ENCODE measurements at places on chromosomes 6 and 20.

DNA sequence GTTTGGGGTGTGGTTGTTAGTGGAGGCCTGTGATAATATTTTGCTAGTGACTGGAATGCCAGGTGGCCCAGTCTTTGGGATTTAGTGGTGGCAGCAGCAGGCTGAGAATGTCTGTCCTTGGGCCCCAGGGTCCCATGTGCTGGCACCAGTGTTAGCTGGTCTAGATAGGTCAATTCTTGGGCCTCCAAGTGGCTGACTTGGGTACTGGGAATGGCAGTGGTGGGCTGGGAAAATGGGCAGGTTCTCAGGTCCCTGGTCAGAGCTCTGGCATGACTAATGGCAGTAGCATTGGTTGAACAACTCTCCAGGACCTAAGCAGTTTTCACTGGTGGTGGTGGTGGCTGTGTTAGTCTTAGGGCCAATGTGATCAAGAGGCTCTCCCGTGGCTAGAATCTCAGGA lies 50.3 kb downstream of the OLIG3 start:
- DNase-seq, result no peak

- DNase-seq, result no peak
Measured at GRCh38 chr20:44979090-44979621, 12.8 kb downstream of the STK4 start.

- DNase-seq, result no peak
Measured at GRCh38 chr20:50376888-50377459, 133.2 kb upstream of the PTPN1 start.

- DNase-seq, result no peak
Measured at GRCh38 chr6:68633972-68634725, 933 bp upstream of the ADGRB3 start.

DNA sequence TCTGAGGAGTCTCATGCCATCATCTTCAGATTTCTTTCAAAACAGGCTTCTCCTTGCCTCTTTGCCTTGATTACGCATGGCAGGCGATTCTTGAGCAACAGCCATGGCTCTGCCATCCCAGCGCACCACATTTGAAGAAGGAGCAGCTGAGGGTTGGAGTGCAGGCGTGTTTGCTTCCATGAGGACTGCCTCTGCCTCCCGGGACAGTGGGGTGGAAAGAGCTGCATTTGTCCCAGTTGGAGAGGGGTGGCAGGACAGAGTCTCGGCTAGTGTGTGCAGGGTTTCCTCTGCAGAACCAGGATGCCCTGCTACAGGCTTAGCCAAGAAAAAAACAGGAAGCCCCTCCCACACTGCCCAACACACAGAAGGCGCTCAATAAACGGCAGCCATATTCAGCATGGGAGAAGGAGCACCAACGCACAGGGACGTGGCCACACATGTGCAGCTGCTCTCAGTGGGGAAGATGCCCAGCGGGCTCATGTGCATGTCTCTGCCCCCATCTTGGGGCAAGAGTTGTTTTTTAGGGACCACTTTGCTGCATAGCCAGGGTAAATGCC lies 36.6 kb downstream of the IRF4 start:
- no peak for DNase-seq

DNA sequence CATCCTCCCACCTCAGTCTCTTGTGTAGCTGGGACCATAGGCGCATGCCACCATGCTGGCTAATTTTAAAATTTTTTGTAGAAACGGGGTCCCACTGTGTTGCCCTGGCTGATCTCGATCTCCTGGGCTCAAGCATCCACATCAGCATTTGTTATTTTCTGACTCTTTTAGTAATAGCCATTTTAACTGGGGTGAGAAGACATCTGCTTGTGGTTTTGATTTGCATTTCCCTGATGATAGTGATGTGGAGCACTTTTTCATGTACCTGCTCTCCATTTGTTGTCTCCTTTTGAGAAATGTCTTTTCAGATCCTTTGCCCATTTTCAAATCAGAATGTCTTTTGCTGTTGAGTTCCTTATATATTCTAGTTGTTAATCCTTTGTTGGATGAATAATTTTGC lies 22.2 kb upstream of the TULP4 start:
- DNase-seq, result no peak

DNA sequence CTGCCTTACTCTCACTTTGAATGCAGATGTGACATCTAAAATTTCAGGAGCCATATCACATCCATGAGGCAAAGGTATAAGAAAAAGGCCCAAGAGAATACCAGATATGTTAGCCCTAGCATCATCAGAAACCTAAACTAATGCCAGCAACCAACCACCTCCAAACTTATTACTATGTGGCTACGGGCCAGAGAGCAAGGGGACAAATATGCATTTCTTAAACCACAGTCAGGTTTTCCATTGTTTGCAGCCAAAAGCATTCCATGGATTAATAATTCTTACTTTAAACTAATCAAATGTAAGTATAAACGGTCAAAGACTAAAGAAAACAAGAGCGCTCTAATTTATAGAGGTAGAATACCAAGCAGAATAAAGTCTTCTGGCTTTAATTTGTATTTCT lies 84.7 kb downstream of the TASP1 start:
- no peak for DNase-seq

GRCh38 chr6:105459864-105460263 lies 57.0 kb upstream of the PREP start:
- peak; percentile 89 for DNase-seq

DNA sequence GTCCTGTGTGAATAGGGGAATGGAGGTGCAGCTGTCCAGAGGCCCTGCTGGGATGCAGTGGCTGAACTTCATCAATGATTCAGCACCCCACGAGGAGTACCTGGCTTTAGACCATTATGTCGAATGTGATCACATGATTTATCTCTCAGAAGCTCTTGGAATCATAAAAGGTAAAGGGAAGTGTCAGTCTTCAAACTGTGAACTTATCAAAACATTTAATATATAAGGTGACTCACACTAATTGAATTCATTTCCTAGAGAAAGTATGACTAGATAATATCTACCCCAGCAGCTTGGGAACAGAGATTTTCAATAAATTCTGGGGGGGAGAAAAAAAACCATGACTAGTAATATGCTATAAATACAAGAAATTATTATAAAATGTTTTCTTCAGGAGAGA lies 29.5 kb downstream of the ALDH8A1 start:
- DNase-seq, result peak; percentile 22

- peak; percentile 64 for DNase-seq
Measured at GRCh38 chr20:47150403-47151152, 205.9 kb downstream of the ZMYND8 start.

DNA sequence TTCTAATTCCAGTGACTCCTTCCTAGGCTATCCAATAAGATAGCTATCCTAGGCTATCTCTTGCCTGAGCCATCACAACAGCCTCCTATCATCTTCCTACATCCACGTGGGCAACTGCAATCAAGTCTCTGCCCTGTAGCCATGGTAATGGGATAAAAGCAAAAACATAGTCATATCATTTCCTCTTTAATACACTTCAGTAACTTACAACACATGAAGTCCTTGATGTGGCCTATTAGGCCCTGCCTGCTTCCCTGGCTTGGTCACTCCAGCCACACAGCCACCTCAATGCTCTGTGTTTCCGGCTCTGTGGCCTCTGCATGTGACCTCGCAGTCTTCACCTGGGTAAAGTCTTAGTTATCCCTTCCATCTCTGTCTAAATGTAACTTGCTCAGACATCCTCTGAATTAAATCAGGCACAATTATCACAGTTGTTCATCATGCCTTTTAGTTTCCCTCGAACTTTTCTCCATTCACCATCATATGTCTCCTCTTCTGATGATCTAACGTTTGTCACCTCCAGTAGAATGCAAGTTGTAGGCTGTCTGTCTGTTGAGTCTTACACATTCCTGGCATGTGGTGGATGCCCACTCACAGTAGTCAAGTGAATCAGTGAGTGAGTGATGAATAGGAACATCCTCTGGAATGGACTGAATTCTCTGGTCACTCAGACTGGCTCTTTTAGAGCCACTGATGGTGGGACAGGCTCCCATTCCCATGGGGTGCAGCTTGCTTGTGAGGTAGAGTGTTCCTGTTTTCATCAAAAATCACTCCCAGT lies 229.4 kb downstream of the TBC1D7 start:
- no peak for DNase-seq

- DNase-seq, result peak; percentile 74
Measured at GRCh38 chr6:3325210-3325609, 66.5 kb downstream of the PSMG4 start.

DNA sequence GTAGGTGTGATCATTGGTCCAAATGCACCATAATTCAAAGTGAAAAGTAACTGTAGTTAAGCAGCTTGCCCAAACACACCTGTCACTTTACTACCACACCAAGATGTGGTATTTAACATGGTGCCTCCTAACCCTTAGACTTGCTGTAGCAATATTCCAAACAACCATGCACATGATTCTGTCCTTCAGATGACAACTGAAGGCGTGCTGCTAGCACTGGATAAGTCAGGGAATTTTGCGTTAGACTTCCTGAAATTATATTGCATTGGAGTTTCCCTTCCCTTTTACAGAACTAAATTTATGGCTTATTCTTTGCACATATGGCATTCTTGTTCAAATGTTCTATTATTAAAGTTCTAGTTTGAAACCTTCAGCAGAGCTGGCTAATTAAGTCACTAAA lies 106.2 kb downstream of the ARHGAP18 start:
- no peak for DNase-seq

- no peak for DNase-seq
Measured at GRCh38 chr6:19463250-19463649, 373.9 kb upstream of the ID4 start.

GRCh38 chr6:1593958-1594314 lies 15.8 kb upstream of the FOXC1 start:
- no peak for DNase-seq

DNA sequence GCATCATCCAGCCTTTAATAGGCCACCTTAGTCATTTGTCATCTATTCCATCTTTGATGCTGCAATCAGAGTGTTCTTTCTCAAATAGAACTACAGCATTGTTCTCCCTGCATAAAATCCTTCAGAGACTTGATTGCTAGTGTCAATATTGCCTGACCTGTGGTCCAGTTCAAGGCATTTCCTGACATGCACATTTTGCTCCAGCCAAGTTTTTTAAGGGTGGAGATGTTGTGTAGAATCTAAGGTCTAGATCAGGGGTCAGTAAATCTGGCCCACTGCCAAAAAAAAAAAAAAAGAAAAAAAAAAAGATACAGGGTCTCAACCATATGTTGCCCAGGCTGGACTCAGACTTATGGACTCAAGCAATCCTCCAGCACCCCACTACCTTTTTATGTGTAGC lies 354.4 kb downstream of the FRK start:
- DNase-seq, result no peak
